Sigmoid colon (tissue), 7 donors: ENCODE measurements at places on chromosomes 6 and 20. TPM values are rescaled to one million over a fixed set of nuclear protein-coding genes. Genes with fewer than 3 reads are reported as not detected.

GRCh38 chr6:10884245-10884972 is 2.4 kb upstream of the SYCP2L start:
- no peak for DNase-seq

- DNase-seq: no peak
These were observed 82.3 kb upstream of the SHLD1 start for GRCh38 chr20:5667705-5668528.

- no peak for DNase-seq
These were observed 99.3 kb upstream of the PROKR2 start for GRCh38 chr20:5416086-5416485.

GRCh38 chr6:17589406-17590096 is 10.6 kb upstream of the FAM8A1 start:
- DNase-seq: no peak

DNA sequence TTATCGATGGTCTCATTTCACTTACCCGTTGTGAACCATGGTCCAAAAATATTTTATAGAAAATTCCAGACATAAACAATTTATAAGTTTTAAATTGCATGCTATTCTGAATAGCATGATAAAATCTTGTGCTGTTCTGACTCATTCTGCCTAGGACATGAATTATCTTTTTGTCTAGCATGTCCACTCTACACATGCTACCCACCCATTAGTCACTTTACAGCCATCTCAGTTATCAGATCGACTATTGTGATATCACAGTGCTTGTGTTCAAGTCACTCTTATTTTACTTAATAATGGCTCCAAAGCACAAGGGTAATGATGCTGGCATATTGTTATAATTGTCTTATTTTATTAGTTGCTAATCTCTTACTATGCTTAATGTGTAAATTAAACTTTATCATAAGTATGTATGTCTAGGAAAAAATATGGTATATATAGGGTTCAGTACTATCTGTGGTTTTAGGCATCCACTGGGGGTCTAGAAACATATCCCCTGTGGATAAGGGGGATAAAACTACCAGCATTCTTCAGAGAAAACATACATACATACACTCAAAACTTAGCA is 252.0 kb upstream of the HTR1E start:
- DNase-seq: no peak

DNA sequence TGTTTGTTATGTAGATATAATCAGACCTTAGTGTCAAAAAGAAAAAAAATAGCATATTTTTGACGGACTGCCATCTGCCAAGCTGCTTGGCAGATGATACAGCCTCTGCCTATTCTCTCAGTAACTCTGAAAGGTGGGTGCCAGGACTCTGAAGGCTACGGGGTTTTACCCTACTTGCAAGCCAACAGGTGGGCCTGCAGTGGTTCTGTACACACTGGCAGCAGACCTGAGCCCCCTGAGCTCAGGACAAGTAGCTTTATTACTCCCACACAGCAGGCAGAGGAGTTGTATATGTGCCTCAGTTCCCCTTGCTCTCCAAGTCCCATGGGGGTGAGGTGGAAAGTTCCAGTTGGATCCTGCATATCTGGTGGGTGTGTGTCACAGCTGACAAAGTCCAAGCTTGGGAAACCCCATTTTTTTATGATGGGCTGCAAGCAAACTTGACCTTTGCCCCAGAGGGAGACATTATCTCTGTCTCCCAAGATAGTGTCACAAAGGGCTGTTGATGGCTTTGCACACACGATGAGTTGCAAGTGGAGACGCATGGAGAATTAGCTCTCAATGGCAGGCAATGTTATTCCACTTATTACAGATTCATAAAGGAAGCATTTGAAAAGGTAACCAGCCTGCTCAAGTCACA is 20.5 kb upstream of the AFDN start:
- DNase-seq: no peak

Gene PLCB4
- 21.0 TPM for total RNA-seq

Gene FOXC1
- total RNA-seq: 1.8 TPM

Gene HLA-DPB1
- 44.0 TPM for total RNA-seq

Gene KCNQ2
- total RNA-seq: 1.4 TPM

Gene NKAPL
- total RNA-seq: 7.5 TPM

GRCh38 chr6:52965380-52965779 is 29.7 kb downstream of the GSTA4 start:
- DNase-seq: no peak

DNA sequence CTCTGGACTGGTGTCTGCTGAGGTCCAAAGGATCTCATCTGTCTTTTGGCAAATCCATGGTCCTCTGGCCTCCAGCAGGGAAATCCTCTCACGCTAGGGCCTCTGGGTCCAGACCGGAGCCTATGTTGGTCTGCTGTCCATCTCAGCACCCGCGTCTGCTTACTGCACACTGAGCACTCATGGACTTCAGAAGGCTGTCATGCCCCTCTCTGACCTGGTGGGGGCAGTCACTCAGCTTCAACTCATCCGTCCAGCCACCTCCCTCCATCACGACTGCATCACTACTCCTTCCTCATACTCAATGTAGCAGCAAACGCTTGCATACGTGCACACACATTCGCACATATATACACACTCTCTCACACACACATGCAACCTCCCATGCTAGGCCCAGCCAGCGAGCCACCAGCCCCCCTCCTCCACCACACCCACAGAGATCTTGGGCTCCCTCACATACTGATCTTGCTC is 33.3 kb downstream of the GABRR2 start:
- DNase-seq: no peak

Gene SEMG1
- total RNA-seq: not detected

DNA sequence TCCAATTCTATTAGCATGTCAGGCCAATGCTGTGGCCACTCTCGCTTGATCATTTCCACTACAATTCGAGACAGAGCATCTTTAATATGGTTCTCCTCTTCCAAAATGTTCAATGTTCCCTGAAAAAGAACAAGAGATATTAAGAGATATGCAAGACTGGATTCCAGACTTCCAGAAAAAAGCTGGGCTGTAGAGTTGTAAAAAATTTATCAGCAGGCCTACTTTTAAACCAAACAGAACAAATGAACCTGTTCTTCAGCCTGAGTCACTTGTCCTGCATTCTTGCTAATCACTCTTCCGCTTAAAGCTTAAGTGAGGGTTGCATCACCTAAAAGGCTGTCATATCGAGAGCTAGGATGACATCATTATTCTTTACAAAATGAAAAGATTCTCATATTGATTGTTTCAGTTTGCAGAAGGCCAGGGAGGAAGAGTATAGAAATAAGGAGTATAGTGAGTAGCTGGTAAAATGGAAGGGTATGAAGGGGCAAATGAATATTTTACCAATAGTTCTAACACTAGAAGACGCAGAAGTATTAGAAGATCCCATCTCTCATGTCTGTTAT is 4.9 kb downstream of the XPO5 start:
- no peak for DNase-seq

DNA sequence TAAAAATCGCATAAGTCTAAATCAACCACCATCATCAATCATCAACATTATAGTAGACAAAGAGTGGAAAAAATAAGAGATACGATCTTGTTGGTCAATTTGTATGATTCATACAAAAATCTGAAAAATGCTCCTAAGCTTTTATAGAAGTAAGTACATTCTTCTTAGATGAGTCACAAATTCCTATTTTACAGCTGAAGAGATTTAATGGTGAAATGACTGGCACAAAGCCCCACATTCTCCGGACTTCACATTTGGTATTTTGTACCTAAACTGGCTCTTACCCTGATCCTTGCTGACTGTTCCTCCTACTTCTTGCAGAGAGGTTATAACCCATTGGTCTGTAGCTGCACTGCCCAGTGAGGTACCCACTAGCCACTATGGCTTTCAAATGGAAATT is 29.9 kb upstream of the PREP start:
- no peak for DNase-seq

GRCh38 chr6:63503199-63503598 is 69.1 kb upstream of the LOC128125822 start:
- no peak for DNase-seq

DNA sequence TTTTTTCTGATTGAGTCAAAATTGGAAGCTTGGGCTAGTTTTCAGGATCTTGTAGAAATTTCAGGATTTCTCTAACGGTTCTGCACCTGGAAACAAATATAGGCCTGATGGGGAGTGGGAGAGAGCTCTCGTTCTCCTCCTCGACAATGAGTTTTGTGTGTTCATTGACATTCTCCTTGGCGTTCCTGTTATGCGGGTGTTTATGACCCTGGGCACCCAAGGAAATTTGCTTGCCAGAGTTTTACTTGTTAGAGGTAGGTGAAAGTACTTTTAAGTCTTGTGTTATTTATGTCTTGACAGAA is 2.2 kb downstream of the ASXL1 start:
- no peak for DNase-seq

GRCh38 chr6:154095571-154095970 is 56.5 kb downstream of the OPRM1 start:
- DNase-seq: no peak

DNA sequence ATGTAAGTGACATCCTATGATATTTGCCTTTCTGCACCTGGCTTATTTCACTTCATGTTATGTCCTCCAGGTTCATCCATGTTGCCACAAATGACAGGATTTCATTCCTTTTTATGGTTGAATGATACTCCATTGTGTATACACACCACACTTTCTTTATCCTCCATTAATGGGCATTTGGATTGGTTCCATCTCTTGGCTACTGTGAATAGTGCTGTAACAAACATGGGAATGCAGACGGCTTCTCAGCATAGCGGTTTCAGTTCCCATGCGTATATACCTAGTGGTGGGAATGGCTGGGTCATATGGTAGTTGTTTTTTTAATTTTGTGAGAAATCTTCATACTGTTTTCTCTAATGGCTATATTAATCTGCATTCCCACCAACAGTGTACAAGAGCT is 14.8 kb downstream of the MTHFD1L start:
- no peak for DNase-seq

DNA sequence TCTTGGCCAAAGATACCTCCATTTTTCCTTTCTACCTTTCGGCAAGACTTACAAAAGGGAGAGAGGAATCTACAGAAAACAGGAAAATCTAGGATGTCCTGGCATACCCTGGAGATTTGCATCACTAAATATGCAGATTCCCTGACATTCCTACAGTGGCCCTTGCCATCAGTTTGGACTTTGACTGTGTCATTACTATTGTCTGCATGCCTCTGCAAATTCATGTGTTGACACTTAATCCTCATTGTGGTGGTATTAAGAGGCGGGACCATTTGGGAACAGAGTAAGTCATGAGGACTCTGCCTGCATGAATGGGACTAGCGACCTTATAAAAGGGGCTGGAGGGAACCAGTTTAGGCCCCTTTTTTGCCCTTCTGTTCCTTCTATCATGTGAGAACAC is 50.5 kb upstream of the DTNBP1 start:
- no peak for DNase-seq

Gene RHAG
- total RNA-seq: 0.83 TPM

- no peak for DNase-seq
These were observed 91.6 kb downstream of the PREX1 start for GRCh38 chr20:48736231-48736630.

GRCh38 chr20:49282584-49283171 is 4.8 kb upstream of the ZNFX1 start:
- DNase-seq: no peak

Gene JPH2
- total RNA-seq: 166 TPM

- DNase-seq: no peak
These were observed 35.7 kb downstream of the ITPR3 start for GRCh38 chr6:33656844-33657243.
